ENCODE measurements at places on chromosomes 12 and 14.
A peak's percentile ranks its signal among the peaks of the same experiment; 100 is the strongest.

- no peak for DNase-seq
These were observed 45.5 kb downstream of the B4GALNT3 start for GRCh38 chr12:505221-505620.

GRCh38 chr12:14691560-14691959, 4.8 kb downstream of the GUCY2C start:
- DNase-seq = no peak

GRCh38 chr14:101500061-101500460, 61.2 kb upstream of the DIO3 start:
- no peak for DNase-seq

GRCh38 chr14:75094896-75095295, 25.5 kb downstream of the ZC2HC1C start:
- no peak for DNase-seq

- no peak for DNase-seq
These were observed 56.8 kb downstream of the MOK start for GRCh38 chr14:102248121-102248520.

- DNase-seq = peak; percentile 60
These were observed 8.6 kb upstream of the GPR68 start for GRCh38 chr14:91252871-91253794.

DNA sequence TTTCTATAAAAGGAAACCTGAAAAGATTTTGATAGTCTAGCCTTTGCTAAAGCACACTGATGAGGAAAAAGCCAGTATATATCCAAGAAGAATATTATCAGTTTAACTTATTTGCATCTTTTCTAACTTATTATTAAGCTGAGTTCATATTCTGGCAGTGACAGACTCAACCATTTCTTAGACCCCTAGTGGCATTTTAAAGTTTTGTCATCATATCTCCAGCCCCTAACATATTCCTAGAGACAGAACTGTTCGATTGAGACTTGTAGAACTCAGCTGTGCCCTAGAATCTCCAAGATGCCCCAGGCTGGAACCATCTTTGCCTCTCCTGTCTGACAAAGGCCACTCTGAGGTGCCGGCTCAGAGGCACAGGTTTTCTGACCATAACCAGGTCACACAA, 365.6 kb downstream of the NELL2 start:
- no peak for DNase-seq

DNA sequence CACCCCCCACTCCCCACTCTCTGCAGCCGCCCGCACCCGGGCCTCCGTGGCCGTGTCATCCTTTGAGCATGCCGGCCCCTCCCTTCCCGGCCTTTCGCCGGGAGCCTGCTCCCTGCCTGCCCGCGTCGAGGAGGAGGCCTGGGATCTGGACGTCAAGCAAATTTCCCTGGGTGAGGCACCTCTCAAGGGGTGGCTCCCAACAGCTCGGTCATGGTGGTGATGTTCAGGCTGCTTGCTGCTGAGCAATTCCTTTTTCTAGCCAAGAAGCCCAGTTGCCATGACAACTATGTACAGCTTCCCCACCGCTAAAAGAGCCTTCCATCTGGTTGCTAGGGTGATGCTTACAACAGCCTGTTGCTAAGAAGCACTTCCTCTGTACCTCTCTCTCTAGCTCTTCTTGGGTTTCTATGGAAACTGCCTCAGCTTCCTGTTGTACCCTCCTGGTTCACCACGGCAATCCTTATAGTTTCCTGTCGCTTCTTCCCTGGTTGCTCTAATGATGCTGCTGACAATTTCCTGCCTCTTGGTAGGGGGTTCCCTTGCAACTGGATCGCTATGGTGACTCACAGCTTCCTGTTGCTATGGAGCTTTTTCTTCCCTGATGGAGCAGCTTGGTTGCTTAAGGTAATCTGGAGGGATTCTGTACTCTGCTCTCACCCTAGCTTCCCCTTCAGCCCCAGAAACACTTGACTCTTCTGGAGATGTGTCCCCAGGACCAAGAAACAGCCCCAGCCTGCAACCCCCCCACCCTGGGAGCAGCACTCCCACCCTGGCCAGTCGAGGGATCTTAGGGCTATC, 11.0 kb downstream of the ZNF219 start:
- no peak for DNase-seq

DNA sequence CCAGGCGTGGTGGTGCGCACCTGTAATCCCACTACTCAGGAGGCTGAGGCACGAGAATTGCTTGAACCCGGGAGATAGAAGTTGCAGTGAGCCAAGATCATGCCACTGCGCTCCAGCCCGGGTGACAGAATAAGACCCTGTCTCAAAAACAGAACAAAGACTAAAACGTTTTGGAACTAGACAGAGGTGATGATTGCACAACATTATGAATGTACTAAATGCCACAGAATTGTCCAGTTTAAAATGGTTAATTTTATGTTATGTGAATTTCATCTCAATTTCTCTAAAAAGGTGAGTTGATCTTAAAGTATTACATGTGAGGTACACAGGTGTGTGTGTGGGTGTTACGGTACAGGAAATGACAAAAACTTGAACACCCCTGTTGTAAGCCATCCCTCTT, 16.5 kb downstream of the P2RX4 start:
- no peak for DNase-seq

DNA sequence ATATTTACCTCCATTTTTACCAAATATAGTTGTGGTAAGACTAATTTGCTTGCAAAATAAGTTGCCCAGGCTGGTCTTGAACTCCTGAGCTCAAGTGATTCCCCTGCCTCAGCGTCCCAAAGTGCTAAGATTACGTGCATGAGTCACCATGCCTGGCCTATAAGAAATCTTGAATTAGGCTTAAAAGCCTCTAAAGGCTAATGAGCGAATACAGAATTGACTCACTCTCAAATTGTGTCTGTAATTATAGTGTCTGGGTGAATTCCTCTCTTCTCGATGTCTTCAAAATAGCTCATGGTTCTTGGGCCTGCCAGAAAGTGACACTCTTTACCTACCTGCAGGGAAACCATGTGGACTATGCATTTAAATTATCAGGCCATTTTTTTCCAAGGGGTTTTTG, 403.5 kb downstream of the SLC16A7 start:
- DNase-seq = no peak

- DNase-seq = no peak
These were observed 11.5 kb upstream of the KRT78 start for GRCh38 chr12:52860102-52860823.

GRCh38 chr12:104846056-104846767, 111.9 kb downstream of the SLC41A2 start:
- no peak for DNase-seq

DNA sequence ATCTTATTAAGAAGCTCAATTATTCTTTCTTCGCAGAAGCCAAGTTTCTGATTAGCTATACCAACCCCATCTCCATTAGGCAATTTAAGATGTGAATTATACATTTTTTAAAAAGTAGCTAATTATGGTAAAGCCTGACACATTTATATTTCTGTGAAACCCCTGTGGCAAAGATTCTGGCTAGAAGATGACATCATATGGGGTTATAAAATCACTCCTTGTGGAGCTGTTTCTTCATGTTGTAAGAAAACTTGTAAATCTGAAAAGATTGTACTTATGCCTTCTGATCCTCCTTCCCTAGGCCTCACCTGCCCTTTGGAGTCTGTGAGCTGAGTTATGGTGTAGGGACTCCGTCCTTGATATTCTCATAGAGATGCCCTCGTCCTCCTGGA, 78.1 kb downstream of the CHST11 start:
- DNase-seq = no peak

DNA sequence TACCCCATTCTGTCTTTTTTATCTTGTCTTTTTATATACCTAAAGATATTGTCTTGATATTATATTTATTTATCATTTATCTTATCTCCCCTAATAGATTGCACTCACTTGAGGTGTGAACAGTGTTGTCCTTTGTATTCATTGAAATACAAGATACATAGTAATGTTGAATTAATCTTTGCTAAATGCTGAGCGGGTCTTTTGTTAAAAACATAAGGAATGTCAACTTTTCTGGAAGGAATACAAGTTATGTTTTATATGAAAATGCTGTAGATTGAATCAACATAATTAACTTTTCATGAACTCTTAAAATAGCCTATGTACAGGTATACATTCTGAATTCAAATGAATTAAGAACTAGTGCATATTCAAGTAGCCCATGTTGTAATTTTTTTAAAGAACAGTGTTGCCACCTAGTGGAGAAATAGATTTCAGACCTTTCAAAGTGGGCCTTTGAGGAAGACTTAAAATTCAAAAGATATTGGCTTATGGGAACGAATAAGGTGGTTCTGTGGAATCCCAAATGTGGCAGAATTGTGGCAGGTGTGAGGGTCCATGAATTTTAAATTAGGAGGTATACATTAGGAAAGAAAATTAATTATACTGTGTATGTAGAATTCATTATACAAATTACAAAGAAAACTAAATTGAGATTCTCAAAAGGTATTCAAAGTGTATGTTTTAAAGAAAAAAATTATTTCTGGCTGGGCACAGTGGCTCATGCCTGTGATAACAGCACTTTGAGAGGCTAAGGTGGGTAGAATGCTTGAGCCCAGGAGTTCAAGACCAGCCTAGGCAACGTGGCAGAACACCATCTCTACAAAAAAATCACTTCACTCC, 19.1 kb downstream of the BBOF1 start:
- no peak for DNase-seq

GRCh38 chr12:100221523-100221922, 20.9 kb downstream of the ACTR6 start:
- no peak for DNase-seq

GRCh38 chr12:2453761-2454090, 341.0 kb upstream of the FKBP4 start:
- DNase-seq = no peak

- DNase-seq = no peak
These were observed 81.2 kb downstream of the VCPKMT start for GRCh38 chr14:50035214-50035613.

DNA sequence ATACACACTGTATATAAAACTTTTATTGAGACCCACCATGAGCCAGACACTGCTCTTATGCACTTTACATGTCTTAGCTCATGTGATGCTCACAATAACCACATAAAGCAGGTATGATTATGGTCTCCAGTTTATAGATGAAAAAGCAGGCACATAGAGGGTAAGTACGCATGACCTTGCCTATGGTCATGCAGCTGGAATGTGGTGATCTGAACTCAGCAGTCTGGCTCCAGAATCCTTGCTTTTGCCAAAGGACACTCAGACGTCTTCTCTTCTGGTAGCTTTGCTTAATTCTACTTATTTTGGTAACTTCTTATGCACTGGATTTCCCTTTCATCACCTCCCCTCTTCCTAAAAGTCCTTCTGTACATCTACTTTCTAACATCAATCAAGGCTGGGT, 103.3 kb upstream of the CRY1 start:
- DNase-seq = no peak

DNA sequence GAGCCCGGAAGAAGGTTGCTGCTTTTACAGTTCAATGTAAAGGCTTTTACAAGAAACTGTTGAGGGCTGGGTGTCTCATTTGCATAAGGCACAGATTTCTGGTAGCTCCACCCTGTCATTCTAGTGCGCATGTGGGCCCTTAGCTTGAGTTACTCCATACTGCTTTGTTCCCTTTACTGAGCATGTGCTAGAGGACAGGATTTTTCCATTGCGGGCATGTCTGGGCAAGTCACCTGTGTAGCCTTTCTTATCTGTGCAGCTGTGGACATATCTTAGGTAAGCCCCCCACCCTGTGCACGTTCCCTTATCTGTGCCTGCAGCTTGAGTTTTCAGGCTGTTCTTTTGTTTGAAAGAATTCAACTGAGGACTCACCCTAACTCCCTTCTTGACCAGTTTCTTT, 56.2 kb upstream of the ARHGAP5 start:
- no peak for DNase-seq

DNA sequence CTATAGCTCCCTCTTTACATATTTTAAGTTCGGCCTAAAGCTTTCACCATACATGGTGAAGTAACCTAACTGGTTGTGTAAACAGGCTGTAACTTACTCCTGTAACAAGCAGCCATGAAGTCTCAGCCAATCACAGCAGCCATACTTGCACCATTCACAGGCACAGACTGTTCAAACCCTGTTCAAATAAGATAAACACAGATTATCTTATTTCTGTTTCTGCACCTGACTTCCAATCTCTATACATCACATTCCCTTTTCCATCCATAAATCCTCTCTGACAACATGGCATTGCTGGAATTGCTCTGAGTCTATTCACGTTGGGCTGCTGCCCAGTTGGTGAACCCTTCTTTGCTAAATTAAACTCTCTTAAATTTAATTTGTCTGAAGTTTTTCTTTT, 34.5 kb upstream of the ARID2 start:
- DNase-seq = no peak

DNA sequence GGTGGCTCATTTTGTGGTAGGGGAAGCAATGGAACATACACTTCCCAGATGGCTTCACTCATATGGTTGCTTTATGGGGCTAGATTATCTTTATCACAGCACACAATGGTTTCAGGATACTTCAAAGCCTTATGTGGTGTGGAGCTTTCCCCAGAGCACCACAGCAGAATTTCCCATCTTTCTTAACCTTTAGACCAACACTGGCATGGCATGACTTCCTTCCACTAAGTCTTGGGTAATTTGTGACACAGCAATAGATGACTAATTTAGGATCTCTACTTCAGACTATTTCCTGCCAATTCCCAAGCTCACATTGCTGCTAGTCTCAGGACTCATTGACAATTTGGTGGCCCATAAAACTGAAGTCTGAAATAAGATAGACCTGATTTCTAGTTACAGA, 36.9 kb upstream of the DCN start:
- no peak for DNase-seq

Data from nephron progenitor cell (in vitro differentiated cells).